Mesothelial cell of epicardium (in vitro differentiated cells): ENCODE measurements at places on chromosomes 5 and 9.

GRCh38 chr9:72292256-72292682 is 72.7 kb downstream of the ZFAND5 start:
- no peak overlapping the region for H3K4me3 ChIP-seq
- DNase-seq = no peak
- peaks cover 1% of the 10 kb centered on the region for H3K36me3 ChIP-seq
- no peak overlapping the region for H3K27ac ChIP-seq
- peaks cover 16% of the 10 kb centered on the region for H3K4me1 ChIP-seq

DNA sequence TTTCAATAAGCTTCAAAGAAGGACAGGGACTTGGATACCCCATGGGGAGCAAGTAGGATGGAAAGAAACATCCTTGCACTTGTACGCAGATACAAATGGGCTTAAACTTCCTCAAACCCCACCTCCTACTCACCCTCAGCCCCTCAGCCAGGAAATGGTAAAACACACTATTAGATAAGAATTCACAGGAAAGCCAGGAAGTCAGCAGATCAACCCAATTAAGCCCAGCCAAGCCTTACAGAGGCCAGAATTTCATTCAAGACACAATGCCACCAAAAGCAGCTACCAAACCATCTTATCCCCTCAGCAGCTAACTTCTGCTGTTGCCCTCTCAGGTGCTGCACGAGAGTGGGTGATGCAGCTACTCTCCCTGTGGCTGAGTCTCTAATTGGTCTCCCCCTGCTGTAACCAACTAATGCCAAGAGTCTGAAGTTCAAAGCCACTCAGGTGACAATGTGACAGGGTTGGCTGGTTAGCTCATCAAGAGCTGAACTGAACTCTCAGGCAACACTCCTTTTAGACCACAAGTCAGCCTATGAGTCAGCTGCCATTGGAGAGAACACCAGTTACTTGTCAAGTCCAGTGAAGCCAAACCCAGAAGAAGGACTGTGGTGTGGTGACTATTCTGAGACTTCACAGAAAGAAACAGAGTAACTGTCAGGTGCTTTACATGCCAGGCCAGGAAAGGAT is 201.9 kb downstream of the ZNF608 start:
- DNase-seq = no peak
- H3K4me3 ChIP-seq = no peak overlapping the region
- H3K36me3 ChIP-seq = no peaks in the 10 kb centered on the region

DNA sequence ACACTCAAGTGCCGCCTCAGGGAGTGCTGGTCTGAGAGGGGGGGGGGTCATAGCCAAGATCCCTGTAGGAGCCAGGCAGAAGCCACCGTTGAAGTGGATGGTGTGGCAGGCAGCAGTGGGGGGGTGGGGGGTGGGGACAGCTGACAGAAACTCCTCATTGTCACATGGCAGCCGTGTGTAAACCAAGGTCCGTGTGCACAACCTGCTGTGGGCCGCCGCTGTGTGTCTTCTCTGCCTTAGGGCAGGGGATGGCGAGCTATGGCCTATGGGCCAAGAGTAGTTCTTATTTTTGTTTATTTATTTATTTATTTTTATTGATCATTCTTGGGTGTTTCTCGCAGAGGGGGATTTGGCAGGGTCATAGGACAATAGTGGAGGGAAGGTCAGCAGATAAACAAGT is 13.4 kb downstream of the SQSTM1 start:
- H3K4me3 ChIP-seq = no peak overlapping the region
- no peaks in the 10 kb centered on the region for H3K27me3 ChIP-seq
- DNase-seq = no peak

GRCh38 chr5:167049043-167049663 is 1242.3 kb upstream of the WWC1 start:
- H3K27me3 ChIP-seq = no peaks in the 10 kb centered on the region
- no peak overlapping the region for H3K4me3 ChIP-seq
- H3K36me3 ChIP-seq = no peaks in the 10 kb centered on the region
- H3K4me1 ChIP-seq = peaks cover 22% of the 10 kb centered on the region

GRCh38 chr9:20683351-20684034 is 566 bp upstream of the FOCAD start:
- DNase-seq = no peak
- H3K27ac ChIP-seq = peak overlapping the region; percentile 94
- H3K4me1 ChIP-seq = peaks cover 42% of the 10 kb centered on the region
- no peaks in the 10 kb centered on the region for H3K36me3 ChIP-seq

GRCh38 chr5:150075233-150075632 is 11.1 kb downstream of the CSF1R start:
- no peaks in the 10 kb centered on the region for H3K4me1 ChIP-seq
- H3K36me3 ChIP-seq = no peaks in the 10 kb centered on the region
- no peaks in the 10 kb centered on the region for H3K27me3 ChIP-seq
- no peak overlapping the region for H3K4me3 ChIP-seq

GRCh38 chr9:38527503-38527902 is 92.9 kb downstream of the ANKRD18A start:
- H3K4me1 ChIP-seq = peaks cover 11% of the 10 kb centered on the region
- H3K4me3 ChIP-seq = no peak overlapping the region
- H3K27me3 ChIP-seq = no peaks in the 10 kb centered on the region
- H3K36me3 ChIP-seq = peaks cover 3% of the 10 kb centered on the region

- H3K36me3 ChIP-seq = no peaks in the 10 kb centered on the region
- DNase-seq = no peak
- peaks cover 1% of the 10 kb centered on the region for H3K4me1 ChIP-seq
- peaks cover 7% of the 10 kb centered on the region for H3K27me3 ChIP-seq
- H3K4me3 ChIP-seq = no peak overlapping the region
Measured at GRCh38 chr5:177103523-177104253, 17.0 kb downstream of the FGFR4 start.

DNA sequence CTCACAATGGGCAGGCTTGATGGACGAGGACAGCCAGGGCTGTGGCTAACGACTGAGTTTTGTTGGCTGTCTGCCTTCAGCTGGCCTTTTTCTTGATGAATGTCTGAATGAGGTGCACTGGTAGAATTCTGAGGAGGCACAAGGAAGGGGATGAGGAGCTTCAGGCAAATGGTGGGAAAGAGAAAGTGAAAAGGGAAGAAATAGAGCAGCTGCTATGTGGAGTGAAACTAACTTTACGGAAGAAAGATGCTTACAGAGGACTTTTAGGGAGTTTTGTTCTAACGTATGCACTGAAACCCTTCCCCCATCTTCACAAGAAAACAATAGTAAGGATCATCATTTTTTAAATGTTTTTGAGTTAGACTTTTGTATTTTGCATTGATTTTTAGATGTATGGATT is 45.3 kb downstream of the OR2K2 start:
- H3K4me1 ChIP-seq = peaks cover 15% of the 10 kb centered on the region
- no peaks in the 10 kb centered on the region for H3K36me3 ChIP-seq
- H3K4me3 ChIP-seq = no peak overlapping the region
- no peak for DNase-seq
- H3K27me3 ChIP-seq = no peaks in the 10 kb centered on the region

DNA sequence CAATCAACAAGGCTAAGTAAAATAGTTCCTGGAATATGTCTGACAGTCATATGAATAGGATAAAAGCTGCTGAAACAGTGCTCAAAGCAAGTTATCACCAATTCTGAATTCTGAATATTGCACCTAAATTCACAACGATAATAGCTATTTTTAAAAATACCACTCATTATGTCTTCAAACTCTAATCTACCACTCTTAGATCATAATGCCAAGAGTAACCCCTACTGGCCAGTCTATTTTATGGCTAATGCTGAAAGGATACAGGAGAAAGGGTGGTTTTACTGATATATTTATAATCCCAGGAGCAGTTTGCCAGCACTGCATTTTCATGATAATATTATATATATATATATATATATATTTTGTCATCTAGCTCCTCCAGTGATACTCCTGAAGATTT is 232.8 kb downstream of the PDE4D start:
- no peaks in the 10 kb centered on the region for H3K27me3 ChIP-seq
- no peak overlapping the region for H3K4me3 ChIP-seq
- peaks cover 43% of the 10 kb centered on the region for H3K4me1 ChIP-seq
- DNase-seq = no peak
- peak overlapping the region; percentile 34 for H3K27ac ChIP-seq

- no peak overlapping the region for H3K4me3 ChIP-seq
- H3K4me1 ChIP-seq = peaks cover 2% of the 10 kb centered on the region
- H3K36me3 ChIP-seq = no peaks in the 10 kb centered on the region
- DNase-seq = no peak
- H3K27me3 ChIP-seq = peaks cover 31% of the 10 kb centered on the region
Measured at GRCh38 chr5:174022384-174023095, 23.0 kb upstream of the NSG2 start.

GRCh38 chr9:6876195-6876894 is 118.6 kb downstream of the KDM4C start:
- no peak for DNase-seq
- peaks cover 7% of the 10 kb centered on the region for H3K4me1 ChIP-seq
- H3K4me3 ChIP-seq = no peak overlapping the region
- H3K36me3 ChIP-seq = no peaks in the 10 kb centered on the region
- no peak overlapping the region for H3K27ac ChIP-seq
- no peaks in the 10 kb centered on the region for H3K27me3 ChIP-seq
